Hepatocyte (in vitro differentiated cells): ENCODE measurements at places on chromosomes 7 and 10. TPM values are rescaled to one million over a fixed set of nuclear protein-coding genes. Genes with fewer than 3 reads are reported as not detected.

- H3K27ac ChIP-seq = no peak overlapping the region
- H3K36me3 ChIP-seq = no peaks in the 10 kb centered on the region
- H3K4me3 ChIP-seq = no peak overlapping the region
Measured at GRCh38 chr7:130037703-130038102, 13.5 kb downstream of the ZC3HC1 start.

DNA sequence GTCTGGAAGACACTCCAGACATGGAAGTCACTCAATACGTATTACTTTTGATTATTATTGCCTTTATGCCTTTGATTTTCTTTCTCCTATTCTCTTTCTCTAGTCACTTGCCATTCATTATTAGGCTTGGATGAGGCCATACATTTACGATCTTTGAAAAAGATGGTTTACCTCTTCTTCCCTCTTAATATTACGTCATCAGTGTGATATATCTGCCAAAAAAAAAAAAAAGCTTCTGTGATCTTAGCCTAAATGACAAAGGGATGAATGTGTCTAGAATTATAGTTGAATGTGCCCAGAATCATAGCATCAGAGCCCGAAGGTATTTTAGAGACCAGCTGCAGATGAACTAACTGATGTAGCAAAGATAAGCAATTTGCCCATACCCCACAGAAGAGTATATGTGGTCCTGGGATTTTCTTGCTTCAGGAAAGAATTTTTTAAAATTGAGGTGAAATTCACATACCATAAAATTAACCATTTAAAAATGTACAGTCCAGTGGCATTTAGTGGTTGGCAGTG is 73.9 kb downstream of the HHEX start:
- no peaks in the 10 kb centered on the region for H3K27me3 ChIP-seq
- no peak overlapping the region for H3K27ac ChIP-seq
- no peaks in the 10 kb centered on the region for H3K4me1 ChIP-seq
- H3K36me3 ChIP-seq = no peaks in the 10 kb centered on the region

DNA sequence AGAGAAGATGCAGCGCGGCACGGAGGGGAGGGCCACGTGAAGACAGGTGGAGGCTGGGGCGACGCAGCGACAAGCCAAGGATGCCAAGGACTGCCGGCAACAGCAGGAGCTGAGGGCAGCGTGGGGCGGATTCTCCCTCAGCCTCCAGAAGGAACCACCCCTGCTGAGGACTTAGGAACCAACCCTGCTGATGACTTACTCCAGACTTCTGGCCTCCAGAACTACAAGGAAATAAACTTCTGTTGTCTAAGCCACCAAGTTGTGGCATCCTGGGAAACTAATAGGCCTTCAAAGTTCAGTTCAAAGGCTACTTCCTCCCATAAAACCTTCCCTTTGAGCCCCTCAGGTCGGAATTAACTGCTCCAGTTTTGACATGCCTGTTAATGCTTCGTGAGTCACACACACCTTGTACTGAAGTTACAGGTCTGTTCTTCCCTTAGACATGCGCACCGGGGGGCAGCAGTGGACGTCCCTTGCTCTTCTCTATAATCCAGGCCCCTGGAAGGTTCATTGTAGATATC is 88.4 kb upstream of the RHEB start:
- DNase-seq = peak; percentile 73
- no peak overlapping the region for H3K4me3 ChIP-seq
- H3K36me3 ChIP-seq = no peaks in the 10 kb centered on the region
- peaks cover 8% of the 10 kb centered on the region for H3K4me1 ChIP-seq
- H3K27me3 ChIP-seq = no peaks in the 10 kb centered on the region

GRCh38 chr10:127903789-127904188 is 3.1 kb upstream of the PTPRE start:
- no peaks in the 10 kb centered on the region for H3K27me3 ChIP-seq
- no peak for DNase-seq

GRCh38 chr7:139960157-139960556 is 102.6 kb downstream of the PARP12 start:
- no peaks in the 10 kb centered on the region for H3K27me3 ChIP-seq
- no peak overlapping the region for H3K4me3 ChIP-seq
- H3K36me3 ChIP-seq = no peaks in the 10 kb centered on the region
- H3K4me1 ChIP-seq = peaks cover 20% of the 10 kb centered on the region
- H3K27ac ChIP-seq = no peak overlapping the region

GRCh38 chr10:116878123-116878522 is 28.8 kb downstream of the ENO4 start:
- H3K4me3 ChIP-seq = no peak overlapping the region
- H3K27ac ChIP-seq = no peak overlapping the region
- no peaks in the 10 kb centered on the region for H3K4me1 ChIP-seq
- peaks cover 2% of the 10 kb centered on the region for H3K27me3 ChIP-seq
- H3K36me3 ChIP-seq = no peaks in the 10 kb centered on the region

DNA sequence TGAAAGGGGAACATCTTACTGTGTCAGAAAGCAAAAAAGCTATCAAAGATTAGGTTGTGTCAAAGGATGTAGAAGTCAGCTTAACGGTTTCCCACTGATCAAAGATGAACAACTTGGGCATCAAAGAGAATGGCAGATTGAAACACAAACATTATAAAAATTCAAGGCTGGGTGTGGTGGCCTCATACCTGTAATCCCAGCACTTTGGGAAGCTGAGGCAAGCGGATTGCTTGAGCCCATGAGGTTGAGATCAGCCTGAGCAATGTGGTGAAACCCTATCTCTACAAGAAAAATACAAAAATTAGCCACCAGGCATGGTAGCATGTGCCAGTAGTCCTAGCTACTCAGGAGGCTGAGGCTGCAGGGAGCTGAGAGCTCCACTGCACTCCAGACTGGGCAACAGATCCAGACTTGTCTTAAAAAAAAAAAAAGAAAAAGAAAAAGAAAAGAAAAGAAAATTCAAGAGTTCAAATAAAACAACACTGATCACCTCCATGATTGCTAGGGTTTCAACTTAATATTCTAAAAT is 34.5 kb downstream of the RTKN2 start:
- DNase-seq = no peak
- no peaks in the 10 kb centered on the region for H3K36me3 ChIP-seq
- H3K4me1 ChIP-seq = peaks cover 16% of the 10 kb centered on the region
- H3K4me3 ChIP-seq = no peak overlapping the region
- no peak overlapping the region for H3K27ac ChIP-seq

GRCh38 chr7:107224374-107225223 is 55.8 kb downstream of the HBP1 start:
- DNase-seq = no peak
- H3K4me1 ChIP-seq = no peaks in the 10 kb centered on the region
- H3K27ac ChIP-seq = no peak overlapping the region

DNA sequence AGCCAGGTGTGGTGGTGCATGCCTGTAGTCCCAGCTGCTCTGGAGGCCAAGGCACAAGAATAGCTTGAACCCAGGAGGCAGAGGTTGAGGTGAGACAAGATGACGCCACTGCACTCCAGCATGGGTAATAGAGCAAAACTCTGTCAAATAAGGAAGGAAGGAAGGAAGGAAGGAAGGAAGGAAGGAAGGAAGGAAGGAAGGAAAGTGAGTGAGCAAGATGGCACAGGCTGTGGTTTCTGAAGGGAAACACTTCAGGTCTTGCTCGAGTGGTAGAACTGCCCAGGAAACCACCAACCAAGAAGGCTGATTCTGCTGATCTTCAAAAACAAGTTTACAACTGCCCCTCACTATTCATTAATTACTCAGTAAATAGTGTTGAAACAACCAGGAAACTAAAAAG is 45.2 kb downstream of the EZH2 start:
- no peak overlapping the region for H3K27ac ChIP-seq
- H3K4me1 ChIP-seq = no peaks in the 10 kb centered on the region
- H3K4me3 ChIP-seq = no peak overlapping the region
- H3K36me3 ChIP-seq = no peaks in the 10 kb centered on the region
- no peak for DNase-seq
- H3K27me3 ChIP-seq = no peaks in the 10 kb centered on the region

DNA sequence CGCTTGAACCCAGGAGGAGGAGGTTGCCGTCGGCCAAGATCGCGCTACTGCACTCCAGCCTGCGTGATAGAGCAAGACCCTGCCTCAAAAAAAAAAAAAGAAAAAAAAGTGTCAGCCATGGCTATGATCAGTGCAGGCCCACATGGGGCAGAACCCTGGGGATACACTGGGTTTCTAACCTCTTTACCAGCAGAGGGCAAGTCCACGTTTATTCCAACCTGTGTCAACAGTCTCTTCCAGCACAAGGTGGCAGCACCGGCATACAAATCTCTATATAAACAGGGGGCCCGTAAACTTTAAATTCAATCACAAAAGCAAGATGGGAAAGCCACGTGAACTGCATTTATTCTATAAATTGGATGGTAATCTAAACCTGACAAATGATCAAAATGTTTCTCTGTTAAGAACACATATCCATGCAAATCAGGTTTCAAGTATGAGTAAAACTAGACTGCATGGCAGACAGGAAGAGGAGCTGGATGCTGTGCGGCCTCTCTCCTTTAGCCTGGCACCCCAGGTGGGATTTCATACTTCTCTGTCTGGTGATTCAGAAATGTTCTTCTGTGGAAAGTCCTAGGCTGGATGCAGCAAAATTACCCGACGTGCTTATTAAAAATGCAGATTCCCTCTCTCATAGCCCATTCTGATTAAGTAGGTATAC is 60.0 kb upstream of the STEAP1B start:
- H3K4me1 ChIP-seq = peaks cover 32% of the 10 kb centered on the region
- DNase-seq = peak; percentile 84
- no peak overlapping the region for H3K4me3 ChIP-seq
- H3K27ac ChIP-seq = no peak overlapping the region
- no peaks in the 10 kb centered on the region for H3K27me3 ChIP-seq
- H3K36me3 ChIP-seq = no peaks in the 10 kb centered on the region

DNA sequence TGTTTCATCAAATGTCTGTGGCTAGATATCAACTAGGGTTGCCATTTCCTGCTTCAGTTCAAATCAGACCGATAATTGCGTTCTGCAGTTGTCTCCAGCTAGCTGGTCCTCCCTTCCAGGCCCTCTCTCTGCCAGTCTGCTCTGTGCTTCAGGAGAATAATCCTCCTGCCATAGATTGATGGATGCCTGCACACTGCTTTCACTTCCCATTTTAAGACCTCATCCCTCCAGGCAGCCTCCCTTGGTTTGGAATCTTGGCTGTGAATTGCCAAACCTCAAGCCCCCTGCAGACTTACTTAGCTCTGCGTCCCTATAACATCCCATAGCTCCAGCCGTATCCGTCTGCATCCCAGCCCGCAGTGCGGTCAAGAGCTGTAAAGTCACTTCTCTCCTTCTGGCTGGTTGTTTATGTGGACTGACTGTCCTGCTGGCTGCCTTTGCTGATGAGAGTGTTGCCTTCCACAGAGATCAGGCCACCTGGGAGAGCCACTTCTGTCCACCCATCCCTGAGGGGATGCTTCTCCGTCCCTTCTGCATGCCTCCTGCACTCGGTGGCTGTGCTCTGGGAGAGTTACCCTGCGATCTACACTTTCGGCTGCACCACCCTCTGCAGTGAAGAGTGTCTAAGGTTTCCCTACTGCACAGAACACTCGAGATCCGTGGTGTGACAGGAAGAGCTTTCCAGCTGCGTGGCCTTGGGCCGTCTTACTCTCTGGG is 22.4 kb upstream of the KLF6 start:
- H3K27me3 ChIP-seq = no peaks in the 10 kb centered on the region
- no peak for DNase-seq
- no peaks in the 10 kb centered on the region for H3K36me3 ChIP-seq
- H3K4me1 ChIP-seq = peaks cover 82% of the 10 kb centered on the region
- H3K4me3 ChIP-seq = no peak overlapping the region

- no peaks in the 10 kb centered on the region for H3K4me1 ChIP-seq
- H3K4me3 ChIP-seq = no peak overlapping the region
- H3K36me3 ChIP-seq = no peaks in the 10 kb centered on the region
- H3K27me3 ChIP-seq = peaks cover 11% of the 10 kb centered on the region
Measured at GRCh38 chr10:99443500-99443899, 13.1 kb upstream of the GOT1 start.

DNA sequence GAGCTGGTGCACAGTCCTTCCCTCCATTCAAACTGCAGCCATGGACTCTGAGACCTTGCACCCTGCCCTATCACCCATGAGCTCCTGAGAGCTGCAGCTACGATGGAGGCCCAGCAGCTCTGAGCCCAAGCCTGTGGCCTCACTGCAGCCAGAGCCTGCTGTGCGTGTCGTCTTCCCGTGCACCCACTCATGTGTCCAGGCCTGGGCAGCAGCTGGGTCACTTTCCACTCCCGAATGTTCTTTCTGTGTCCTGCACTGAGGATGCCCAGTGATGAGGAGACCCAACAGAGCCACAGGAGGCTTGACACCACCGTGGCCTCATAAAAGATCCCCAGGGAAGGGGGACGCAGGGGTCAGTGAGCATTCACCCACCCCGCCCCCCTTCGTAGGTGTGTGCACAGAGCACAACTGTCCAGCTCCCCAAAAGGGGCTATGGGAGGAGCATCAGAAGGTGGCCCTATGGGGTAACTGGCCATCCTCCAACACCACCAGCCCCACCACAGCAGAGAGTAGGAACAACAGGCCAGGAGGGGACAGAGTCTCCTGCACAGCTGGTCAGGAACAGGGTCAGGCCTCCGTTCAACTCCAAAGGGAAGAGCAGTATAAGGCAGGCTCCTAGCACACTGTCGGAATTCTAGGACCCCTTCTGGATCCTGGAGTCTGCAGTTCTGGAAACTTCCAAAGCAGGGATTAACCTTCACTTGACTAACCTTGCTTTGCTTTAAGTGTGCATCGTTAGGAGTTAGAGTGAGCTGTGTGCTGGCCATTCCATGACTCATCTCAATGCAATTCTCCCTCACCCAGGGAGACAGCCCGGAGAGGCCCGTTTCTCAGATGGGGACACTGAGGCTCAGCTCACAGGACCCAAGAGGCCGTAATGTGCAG is 52.6 kb downstream of the RASGEF1A start:
- no peak overlapping the region for H3K4me3 ChIP-seq
- H3K36me3 ChIP-seq = no peaks in the 10 kb centered on the region
- no peaks in the 10 kb centered on the region for H3K4me1 ChIP-seq
- no peak overlapping the region for H3K27ac ChIP-seq
- DNase-seq = no peak

DNA sequence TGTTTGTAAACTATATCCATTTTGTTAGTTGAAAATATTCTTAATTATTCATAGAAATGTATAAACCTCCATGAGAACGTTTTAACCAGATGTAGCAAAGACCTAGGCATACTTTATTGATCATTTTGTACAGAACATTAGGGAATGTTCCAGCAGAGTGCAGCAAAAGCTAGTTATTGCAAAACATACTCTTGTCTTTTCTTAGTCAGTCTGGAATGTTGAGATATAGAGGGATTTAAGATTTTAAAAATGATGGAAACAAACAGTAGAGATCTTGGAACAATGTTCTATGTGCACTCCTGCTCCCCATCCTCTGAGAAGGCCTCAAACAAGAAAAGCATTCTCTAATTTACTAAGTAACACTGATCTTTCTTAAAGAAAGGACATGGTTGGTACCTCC is 292.1 kb downstream of the BBS9 start:
- no peaks in the 10 kb centered on the region for H3K36me3 ChIP-seq
- H3K27me3 ChIP-seq = no peaks in the 10 kb centered on the region
- H3K4me1 ChIP-seq = peaks cover 12% of the 10 kb centered on the region
- no peak overlapping the region for H3K4me3 ChIP-seq
- H3K27ac ChIP-seq = no peak overlapping the region
- no peak for DNase-seq

GRCh38 chr10:52558090-52558489 is 214.5 kb downstream of the MBL2 start:
- no peak overlapping the region for H3K27ac ChIP-seq
- no peaks in the 10 kb centered on the region for H3K36me3 ChIP-seq
- H3K27me3 ChIP-seq = no peaks in the 10 kb centered on the region
- DNase-seq = no peak
- H3K4me3 ChIP-seq = no peak overlapping the region

The C10orf53 gene
- polyA plus RNA-seq = not detected in 2 replicates

The ITGA8 gene
- 2.9 and 3.9 TPM in 2 replicates for polyA plus RNA-seq

The CTBP2 gene
- 81.0 and 85.3 TPM in 2 replicates for polyA plus RNA-seq

The GHITM gene
- 190 and 215 TPM in 2 replicates for polyA plus RNA-seq

The MGAM2 gene
- polyA plus RNA-seq = 0.23 and 1.6 TPM in 2 replicates

The ELFN1 gene
- 1.3 and 5.5 TPM in 2 replicates for polyA plus RNA-seq

The ANXA8L1 gene
- polyA plus RNA-seq = 70.7 and 110 TPM in 2 replicates

The CDHR1 gene
- polyA plus RNA-seq = 0.17 TPM in 1 of 2 replicates, not detected in the other

The TUBAL3 gene
- 0.58 TPM in 1 of 2 replicates, not detected in the other for polyA plus RNA-seq

The RAB19 gene
- 0.72 and 1.3 TPM in 2 replicates for polyA plus RNA-seq

The MINDY4 gene
- 4.4 and 5.2 TPM in 2 replicates for polyA plus RNA-seq

The GLCCI1 gene
- polyA plus RNA-seq = 15.7 and 28.8 TPM in 2 replicates
